ELR (cell line): ENCODE measurements at places on chromosomes 13 and 19.

- DNase-seq = peak; percentile 94
These were observed 519 bp downstream of the PTBP1 start for GRCh38 chr19:797528-798414.

DNA sequence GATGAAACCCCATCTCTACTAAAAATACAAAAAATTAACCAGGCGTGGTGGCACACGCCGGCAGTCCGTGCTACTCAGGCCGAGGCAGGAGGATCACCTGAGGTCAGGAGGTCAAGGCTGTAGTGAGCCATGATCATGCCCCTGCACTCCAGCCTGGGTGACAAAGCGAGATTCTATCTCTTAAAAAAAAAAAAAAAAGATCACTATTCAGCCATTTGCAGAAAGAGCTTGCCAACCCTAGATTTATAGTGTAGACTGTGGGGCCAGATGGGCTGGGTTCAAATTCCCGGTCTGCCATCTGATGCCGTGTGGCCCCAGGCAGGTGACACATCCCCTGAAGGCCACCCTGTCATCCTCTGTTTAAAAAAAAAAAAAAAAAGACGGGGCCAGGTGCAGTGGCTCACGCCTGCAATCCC, 28.9 kb downstream of the SMIM24 start:
- peak; percentile 38 for DNase-seq

GRCh38 chr19:993361-993830, 6.8 kb upstream of the GRIN3B start:
- DNase-seq = no peak

- DNase-seq = no peak
These were observed 548.5 kb upstream of the KLF12 start for GRCh38 chr13:74682746-74683145.

GRCh38 chr13:28492569-28493367, 2.2 kb downstream of the FLT1 start:
- DNase-seq = peak; percentile 85

GRCh38 chr19:1035998-1036621, 3.8 kb upstream of the ABCA7 start:
- no peak for DNase-seq

DNA sequence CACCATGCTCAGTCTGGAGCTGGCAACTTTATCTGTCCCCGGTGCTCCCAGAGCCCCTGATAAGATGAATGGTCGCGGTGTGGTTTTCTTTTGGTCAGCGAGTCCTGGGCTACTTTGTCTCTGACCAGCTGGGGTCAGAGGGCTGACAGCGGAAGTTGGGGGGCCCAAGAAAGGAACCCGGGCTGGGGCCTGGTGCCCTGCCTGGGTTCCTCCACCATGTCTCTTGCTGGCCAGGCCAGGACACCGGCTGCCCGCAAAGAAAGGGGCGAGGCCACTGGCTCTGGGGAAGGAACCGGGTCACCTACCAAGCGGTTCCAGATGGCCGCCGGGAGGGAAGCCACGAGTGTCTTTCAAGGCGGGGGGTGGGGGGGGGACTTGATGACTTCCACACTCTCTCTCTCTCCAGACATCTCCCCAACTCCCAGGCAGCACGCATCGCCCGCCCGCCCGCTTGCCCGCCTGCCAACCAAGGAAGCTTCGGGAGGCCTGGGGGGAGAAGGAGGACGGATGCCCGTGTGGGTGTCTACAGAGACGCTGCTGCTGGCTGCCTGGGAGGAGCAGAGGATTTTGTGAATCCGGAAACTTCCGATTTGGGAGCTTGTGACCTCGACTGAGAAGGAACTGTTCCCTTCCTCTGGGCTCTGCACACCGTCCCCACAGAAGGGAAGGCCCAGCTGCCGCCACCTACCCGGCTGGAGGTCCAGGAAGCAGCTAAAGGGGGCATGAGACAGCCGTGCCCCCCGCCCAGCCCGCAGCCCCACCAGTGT, 1.1 kb downstream of the PIP5K1C start:
- DNase-seq = peak; percentile 63

GRCh38 chr19:39111593-39112199, 13.9 kb upstream of the PAK4 start:
- no peak for DNase-seq

DNA sequence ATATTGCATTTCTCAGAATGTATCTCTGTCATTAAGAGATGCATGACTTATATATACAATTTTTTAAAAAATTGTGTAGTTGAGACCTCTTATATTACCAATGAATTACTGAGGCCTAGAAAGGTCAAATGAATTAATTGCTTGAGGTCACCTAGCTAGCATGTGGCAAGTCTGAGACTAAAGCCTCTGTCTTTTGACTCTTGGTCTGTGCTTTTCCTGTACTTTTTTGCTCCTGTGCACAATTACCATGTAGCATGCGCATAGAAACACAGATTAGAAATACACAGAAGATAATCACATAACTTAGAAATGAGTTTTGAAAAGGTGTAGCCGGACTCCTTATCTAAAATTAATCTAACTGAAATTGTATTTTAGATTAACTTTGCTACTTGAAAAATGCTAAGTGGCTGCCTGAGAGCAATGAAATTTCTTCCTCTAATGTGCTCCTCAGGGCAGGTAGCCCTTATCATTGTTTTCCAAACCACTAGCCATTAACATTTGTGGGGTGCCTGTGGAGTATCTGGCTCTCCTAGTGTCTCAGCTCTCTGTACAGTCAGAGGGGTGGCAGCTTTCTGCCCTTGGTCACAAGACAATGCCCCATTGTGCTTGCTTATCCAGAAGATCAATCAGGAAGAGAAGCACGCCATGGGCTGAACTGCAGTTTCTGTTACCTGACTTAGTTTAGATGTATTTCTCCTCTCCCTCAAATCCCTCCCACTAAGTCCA, 119.6 kb downstream of the RFC3 start:
- DNase-seq = no peak

DNA sequence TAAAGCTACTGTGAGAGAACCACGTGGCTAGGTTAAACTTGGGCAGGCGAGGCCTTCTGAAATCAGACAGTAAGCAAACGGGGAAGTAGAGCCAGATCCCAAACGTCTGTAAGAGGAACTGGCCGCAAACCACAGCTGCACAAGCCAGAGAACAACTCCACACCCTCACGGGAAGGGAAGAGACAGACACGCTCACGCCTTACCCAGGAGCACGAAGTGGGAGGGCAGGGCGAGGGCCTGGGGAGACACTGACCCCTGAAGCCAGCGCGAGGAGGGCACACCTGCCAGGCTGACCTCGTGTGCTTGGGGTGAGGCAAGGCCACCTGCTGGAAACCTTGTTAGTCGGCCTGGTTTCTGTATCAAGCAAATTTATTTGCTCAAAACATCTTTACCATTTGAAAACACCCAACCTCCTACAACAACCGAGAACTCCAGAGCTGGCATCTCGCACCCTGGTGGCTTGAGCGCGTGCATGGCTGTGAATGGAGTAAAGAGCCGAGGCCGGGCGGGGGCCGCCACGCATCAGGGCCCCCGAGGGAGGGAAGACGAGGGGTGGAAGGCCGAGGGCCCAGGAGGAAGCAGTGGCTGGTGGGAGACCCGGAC, 7.3 kb downstream of the POLR2E start:
- no peak for DNase-seq

- DNase-seq = peak; percentile 42
These were observed 58.0 kb downstream of the MAP4K1 start for GRCh38 chr19:38559428-38560401.

DNA sequence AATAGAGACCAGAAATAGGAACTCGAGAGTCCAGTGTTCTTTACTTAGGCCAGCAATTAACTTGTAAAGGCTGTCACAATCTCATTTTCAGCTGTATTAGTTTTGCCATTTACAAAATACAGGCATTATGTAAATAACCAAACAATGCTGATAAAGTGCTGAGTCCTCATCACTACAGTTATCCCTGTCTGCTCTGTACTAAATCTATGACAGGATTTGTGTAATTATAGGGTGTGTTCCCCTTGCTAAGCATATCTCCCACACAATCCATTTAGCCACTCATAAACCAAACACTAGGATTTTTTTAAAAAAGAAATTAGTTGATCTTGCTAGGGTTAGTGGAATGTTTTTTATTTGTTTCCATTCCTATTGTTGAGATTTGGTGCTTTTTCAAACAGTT, 23.2 kb downstream of the PDX1 start:
- DNase-seq = no peak

DNA sequence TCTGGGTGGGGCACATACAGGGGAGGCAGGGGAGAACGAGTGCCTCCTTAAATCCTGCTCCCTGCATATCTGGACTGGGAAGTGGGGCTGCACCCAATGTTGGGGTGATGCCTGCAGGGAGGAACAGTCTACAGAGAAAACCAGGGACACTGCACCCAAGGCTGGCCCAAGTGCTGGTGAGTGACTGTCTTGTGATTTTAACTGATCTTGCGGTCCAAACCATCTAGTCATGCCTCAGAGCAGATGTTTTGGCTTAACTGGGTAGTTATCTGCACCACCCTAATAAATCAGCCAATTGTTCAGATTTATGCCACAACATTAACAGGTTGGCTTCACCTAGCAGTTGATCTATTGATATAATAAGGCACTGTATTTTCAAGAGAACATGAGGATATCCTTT, 219.2 kb upstream of the IRS2 start:
- no peak for DNase-seq

DNA sequence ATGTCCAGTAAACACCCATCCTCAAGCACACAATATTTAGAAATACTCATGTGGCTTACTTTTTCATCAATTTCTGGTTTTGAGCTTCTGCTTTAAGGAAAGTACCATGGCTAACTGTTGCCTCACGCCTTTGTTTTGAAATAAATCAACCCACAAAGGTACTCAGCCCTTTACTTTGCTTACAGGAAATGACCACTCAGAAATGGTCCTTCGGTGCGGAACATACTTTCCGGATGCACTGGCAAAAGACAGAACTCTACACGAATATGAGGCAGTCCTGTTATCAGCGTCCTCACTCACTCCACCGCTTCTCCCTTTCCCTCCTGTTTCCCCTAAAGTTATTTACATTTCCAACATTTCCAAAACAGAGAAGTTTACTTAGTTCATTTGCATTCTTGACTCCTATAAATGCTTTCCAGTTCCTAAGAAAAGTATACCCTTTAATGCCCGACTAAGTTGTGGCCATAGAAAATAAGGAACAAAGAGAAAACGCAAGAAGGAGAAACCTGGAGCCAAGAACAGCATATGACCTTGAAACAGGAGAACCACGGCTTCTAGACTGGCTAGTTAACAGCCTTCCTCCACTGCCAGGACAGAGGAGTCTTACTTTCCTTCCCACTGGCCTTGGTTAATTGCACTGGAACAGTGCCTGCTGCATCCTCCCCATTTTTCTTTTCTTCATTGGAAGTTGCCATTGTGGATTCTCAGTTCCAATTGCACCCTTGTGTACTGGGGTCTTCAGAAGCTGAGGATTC, 10.6 kb downstream of the FPR2 start:
- DNase-seq = peak; percentile 9

DNA sequence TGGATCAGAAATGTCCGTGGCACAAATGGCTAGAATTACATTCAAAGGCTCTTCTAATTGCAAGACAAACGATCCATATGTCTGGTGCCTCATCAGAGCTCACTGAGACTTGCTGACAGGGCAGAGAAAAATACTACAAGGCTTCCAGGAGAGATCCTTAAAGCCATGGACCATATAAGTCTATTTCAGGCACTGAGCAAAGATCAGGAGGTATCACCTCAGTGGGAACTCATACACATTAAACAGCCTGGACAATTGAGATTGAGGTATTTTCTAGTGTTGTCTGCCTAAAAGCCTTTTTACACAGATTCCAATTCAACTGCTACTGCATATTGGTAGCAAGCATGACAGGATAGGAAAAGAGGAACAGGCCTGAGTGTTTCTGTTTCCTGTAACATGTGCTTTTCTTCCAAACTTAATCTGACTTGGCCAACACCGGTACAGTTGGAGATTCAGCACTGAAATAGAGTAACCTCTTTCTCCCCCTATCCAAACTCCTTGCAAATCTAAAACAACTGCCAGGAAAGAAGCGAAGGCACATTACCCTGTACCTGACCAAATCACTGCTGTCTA, 65.9 kb downstream of the SERP2 start:
- DNase-seq = no peak

DNA sequence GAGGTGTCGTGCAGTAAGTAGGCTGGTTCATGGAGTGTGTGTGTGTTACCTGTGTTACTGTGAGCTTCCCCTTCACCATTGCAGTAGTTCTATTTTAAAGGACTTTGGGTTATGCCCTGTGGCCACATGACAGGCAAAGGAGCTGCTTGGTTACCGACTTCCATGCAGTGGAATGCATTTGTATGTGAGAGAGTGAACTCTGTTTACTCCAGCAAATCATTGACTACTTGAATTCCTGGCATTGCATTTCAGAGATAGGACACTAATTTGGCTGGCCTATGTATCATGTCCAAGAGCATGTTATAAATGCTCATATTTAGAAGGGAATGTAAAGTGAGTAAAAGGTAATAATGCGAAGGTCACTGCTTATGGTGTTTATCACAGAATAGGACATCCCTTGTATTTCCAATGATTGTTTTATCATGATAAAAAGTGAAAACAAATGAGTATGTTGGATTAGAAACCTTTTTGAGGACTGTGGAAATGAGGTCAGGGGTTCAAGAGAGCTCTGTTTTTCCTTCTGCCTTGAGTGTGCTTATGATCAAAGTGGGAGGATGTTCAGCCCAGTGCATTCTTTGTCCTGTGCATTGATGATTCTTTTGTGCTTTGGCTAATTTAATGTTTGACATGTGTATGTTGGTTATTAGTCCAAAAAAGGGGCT, 156.5 kb downstream of the LMO7 start:
- no peak for DNase-seq

GRCh38 chr13:29081036-29081435, 260.9 kb downstream of the MTUS2 start:
- peak; percentile 56 for DNase-seq

DNA sequence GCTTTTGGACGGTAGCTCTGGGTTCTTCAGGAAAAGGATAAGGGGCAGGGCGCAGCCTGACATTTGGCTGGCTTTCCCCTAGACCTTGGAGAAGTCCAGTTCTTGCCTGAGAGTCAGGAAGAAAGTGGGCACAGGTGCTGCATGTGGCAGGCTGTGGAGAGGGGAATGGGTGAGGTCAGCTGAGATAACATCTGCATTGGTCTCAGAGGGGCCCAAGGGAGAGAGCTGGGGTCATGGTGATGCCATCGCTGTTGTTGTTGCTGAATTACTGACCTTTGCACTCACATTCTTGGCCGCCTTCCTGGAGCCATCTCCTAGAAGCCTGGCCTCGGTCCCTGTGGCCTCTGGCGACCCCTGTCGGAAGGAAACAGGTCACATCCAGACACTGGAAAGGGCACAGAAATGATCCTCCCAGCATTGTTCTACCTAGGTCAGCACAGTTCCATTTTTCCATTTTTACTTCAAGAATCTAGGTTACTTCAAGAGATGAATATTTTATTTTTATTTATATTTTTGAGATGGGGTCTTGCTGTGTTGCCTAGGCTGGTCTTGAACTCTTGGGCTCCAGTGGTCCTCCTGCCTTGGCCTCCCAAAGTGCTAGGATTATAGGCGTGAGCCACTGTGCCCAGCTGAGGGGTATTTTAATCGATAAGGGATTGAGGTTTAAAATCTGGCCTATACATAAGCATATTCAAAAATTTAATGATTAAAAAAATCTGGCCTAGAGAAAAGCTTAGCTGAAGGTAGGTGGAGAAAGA, 6.5 kb upstream of the LIPE start:
- peak; percentile 71 for DNase-seq

DNA sequence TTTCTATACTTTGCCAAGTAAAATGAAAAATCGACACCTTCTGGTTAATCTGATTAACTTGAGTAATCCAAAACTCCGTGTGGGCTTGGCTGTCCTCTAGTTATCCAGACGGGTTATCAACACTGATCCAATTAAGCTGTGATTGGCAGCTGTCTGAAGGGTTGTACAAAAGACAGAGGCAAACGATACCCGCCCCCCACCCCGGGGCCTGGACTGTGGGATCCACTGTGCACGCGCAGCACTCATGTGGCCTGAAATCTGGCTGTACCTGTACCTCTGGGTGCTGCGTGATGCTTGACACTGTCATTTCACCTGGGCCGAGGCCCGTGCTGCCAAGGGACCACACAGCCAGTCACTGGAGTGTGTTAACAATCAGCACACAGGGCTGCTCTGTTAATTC, 53.5 kb downstream of the COL4A2 start:
- no peak for DNase-seq
